ENCODE measurements at places on chromosomes 3 and 15. TPM values are rescaled to one million over a fixed set of nuclear protein-coding genes. Genes with fewer than 3 reads are reported as not detected.

Gene LDHAL6B
- not detected for polyA plus RNA-seq

Gene NUP210
- 0.22 TPM for polyA plus RNA-seq

Gene TUSC2
- 29.8 TPM for polyA plus RNA-seq

Gene NANOGP8
- not detected for polyA plus RNA-seq

Gene ZBED2
- polyA plus RNA-seq, result 0.04 TPM

Gene SUSD5
- polyA plus RNA-seq, result 0.21 TPM

Gene ANKRD34C
- not detected for polyA plus RNA-seq

Gene HYAL3
- polyA plus RNA-seq, result 2.7 TPM

Gene GTF2E1
- 3.0 TPM for polyA plus RNA-seq

Gene TRAT1
- polyA plus RNA-seq, result not detected

Gene GPR171
- 2.4 TPM for polyA plus RNA-seq

Gene GP9
- not detected for polyA plus RNA-seq

Gene PDIA3
- 143 TPM for polyA plus RNA-seq

Gene DOCK3
- not detected for polyA plus RNA-seq

Gene CHST2
- 3.4 TPM for polyA plus RNA-seq

Gene SIDT1
- polyA plus RNA-seq, result 0.45 TPM

Gene LIPH
- polyA plus RNA-seq, result 6.8 TPM

Gene ZBBX
- polyA plus RNA-seq, result not detected

Gene MUC13
- polyA plus RNA-seq, result 547 TPM

Gene ITGA11
- polyA plus RNA-seq, result 0.48 TPM

Gene HCN4
- 0.45 TPM for polyA plus RNA-seq

Gene GABRR3
- polyA plus RNA-seq, result not detected

Gene LIPC
- polyA plus RNA-seq, result 0.98 TPM

Gene VIPR1
- 80.2 TPM for polyA plus RNA-seq

Gene SSUH2
- 196 TPM for polyA plus RNA-seq

Gene NOX5
- polyA plus RNA-seq, result 0.04 TPM

Gene HYKK
- 10.4 TPM for polyA plus RNA-seq

Gene TIMP4
- polyA plus RNA-seq, result 3.8 TPM

Gene NCEH1
- polyA plus RNA-seq, result 5.0 TPM

Gene EIF4E3
- 14.8 TPM for polyA plus RNA-seq

Gene TMIE
- polyA plus RNA-seq, result not detected

Gene RTP3
- not detected for polyA plus RNA-seq

Gene ARGFX
- not detected for polyA plus RNA-seq

Gene MYLK
- 2.2 TPM for polyA plus RNA-seq

Gene NFKBIZ
- 23.7 TPM for polyA plus RNA-seq

All from small intestine (tissue), 16 donors.